Effector memory CD4-positive, alpha-beta T cell (primary cell): ENCODE measurements at places on chromosomes 16 and 17.

- no peaks in the 10 kb centered on the region for H3K36me3 ChIP-seq
- no peak for DNase-seq
- H3K4me3 ChIP-seq = no peak overlapping the region
- no peaks in the 10 kb centered on the region for H3K4me1 ChIP-seq
- peaks cover 7% of the 10 kb centered on the region for H3K27me3 ChIP-seq
These were observed 6.0 kb downstream of the ADAP2 start for GRCh38 chr17:30927756-30928155.

GRCh38 chr16:21566891-21567414, 32.4 kb upstream of the METTL9 start:
- H3K27ac ChIP-seq = no peak overlapping the region
- H3K36me3 ChIP-seq = no peaks in the 10 kb centered on the region
- no peak overlapping the region for H3K4me3 ChIP-seq
- DNase-seq = no peak
- H3K4me1 ChIP-seq = no peaks in the 10 kb centered on the region

- no peaks in the 10 kb centered on the region for H3K4me1 ChIP-seq
- no peaks in the 10 kb centered on the region for H3K27me3 ChIP-seq
- no peak for DNase-seq
- no peaks in the 10 kb centered on the region for H3K36me3 ChIP-seq
- no peak overlapping the region for H3K4me3 ChIP-seq
These were observed 26.8 kb downstream of the SLC25A10 start for GRCh38 chr17:81738801-81739393.

DNA sequence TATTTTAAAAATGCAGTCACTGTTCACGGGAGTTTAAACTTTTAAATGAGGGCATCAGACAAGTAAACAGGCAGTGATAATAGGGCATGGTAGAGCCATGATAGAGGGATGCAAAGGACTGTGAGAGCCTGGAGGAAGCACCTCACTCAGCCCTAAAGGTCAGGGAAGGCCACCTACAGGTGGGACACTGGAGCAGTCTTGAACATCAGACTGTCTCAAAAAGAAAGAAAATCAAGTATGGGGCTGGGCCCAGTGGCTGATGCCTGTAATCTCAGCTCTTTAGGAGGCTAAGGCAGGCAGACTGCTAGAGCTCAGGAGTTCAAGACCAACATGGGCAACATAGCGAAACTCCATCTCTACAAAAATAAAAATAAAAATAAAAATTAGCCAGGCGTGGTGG, 31.0 kb upstream of the DHRS7B start:
- no peak overlapping the region for H3K4me3 ChIP-seq
- H3K36me3 ChIP-seq = no peaks in the 10 kb centered on the region
- H3K27ac ChIP-seq = no peak overlapping the region
- H3K27me3 ChIP-seq = no peaks in the 10 kb centered on the region
- DNase-seq = no peak

GRCh38 chr16:27973678-27974077, 89.8 kb downstream of the GSG1L start:
- no peaks in the 10 kb centered on the region for H3K36me3 ChIP-seq
- no peak overlapping the region for H3K4me3 ChIP-seq

- H3K27me3 ChIP-seq = no peaks in the 10 kb centered on the region
- peak; percentile 8 for DNase-seq
- no peaks in the 10 kb centered on the region for H3K4me1 ChIP-seq
- no peak overlapping the region for H3K4me3 ChIP-seq
These were observed 155.6 kb upstream of the PLCG2 start for GRCh38 chr16:81623365-81624102.
